ENCODE measurements at places on chromosomes 12 and 14. TPM values are rescaled to one million over a fixed set of nuclear protein-coding genes. Genes with fewer than 3 reads are reported as not detected.
A peak's percentile ranks its signal among the peaks of the same experiment; 100 is the strongest.

- H3K4me1 ChIP-seq: peaks cover 14% of the 10 kb centered on the region
- peaks cover 7% of the 10 kb centered on the region for H3K36me3 ChIP-seq
- no peak overlapping the region for H3K27ac ChIP-seq
- H3K27me3 ChIP-seq: peaks cover 3% of the 10 kb centered on the region
- no peak overlapping the region for H3K4me3 ChIP-seq
Observed at GRCh38 chr12:75705749-75706711, 194.6 kb upstream of the KRR1 start.

DNA sequence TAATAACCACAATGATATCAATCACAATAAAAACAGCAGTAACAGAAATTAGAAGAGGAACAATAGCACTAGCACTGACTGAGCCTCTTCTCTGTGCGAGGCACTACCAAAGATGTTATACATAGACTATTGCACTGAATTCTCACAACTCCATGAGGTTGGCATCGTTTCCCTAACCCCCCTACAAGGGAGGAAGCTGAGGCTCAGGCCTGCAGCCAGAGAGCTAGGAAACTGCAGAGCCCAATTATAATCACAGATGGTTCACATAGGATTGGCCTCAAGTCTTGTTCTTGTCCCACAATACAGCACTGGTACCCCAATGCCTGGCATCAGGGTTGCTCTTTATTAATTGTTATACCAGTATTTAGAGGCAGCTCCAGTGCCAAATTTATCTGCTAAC, 278.0 kb downstream of the CEP128 start:
- no peaks in the 10 kb centered on the region for H3K27me3 ChIP-seq
- no peak for DNase-seq
- H3K27ac ChIP-seq: no peak overlapping the region
- peaks cover 4% of the 10 kb centered on the region for H3K4me1 ChIP-seq

DNA sequence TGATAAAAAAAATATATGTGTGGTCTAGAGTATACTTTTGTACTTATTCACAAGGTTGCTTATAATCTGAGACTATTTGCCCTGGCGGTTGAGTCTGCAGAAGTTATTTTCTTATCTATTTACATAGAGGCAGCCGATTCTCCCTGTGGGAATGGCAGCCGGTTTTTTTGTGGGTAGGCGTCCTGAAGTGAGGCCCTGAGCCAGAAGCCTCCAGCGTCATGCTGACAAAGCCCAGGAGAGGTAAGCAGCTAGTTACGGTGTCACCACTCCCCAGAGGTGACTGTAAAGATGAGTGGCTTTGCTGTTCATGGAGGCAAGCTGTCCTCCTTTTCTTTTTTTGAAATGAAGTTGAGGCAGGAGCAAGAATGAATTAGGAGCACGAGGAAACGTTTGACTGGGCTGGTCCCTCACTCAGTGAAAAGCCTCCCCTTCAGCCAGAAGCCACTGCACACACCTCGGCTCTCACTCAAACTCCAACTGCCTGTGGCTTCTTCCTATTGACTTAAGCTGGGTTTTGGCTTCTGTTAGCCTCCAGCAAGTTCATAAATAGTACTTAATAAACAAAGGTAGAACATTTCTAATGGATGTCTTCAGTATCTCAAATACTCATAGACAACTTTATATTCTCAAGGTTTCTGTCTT, 21.5 kb downstream of the PAX9 start:
- H3K27ac ChIP-seq: no peak overlapping the region
- H3K27me3 ChIP-seq: peaks cover 7% of the 10 kb centered on the region
- H3K36me3 ChIP-seq: no peaks in the 10 kb centered on the region
- no peak for DNase-seq

DNA sequence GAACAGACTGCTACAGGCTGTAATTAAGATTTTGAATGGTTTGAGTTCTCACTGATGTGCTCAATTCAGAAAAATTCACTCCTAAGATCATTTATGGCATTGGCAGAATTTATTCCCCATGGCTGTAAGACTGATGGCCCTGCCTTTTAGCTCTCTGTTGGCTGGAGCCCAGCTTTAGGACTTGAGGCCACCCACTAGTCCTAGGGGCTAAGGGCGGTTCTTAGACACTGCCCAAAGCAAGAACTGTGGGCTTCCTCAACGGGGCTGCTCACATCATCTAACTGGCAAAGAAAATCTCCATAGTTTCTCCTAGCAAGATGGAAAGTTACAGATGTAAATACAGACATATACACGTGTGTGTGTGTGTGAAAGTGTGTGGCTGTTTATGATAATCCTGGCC, 3.4 kb upstream of the CCER1 start:
- H3K27ac ChIP-seq: no peak overlapping the region
- DNase-seq: no peak
- no peaks in the 10 kb centered on the region for H3K27me3 ChIP-seq
- no peaks in the 10 kb centered on the region for H3K36me3 ChIP-seq
- no peaks in the 10 kb centered on the region for H3K4me1 ChIP-seq
- no peak overlapping the region for H3K4me3 ChIP-seq

DNA sequence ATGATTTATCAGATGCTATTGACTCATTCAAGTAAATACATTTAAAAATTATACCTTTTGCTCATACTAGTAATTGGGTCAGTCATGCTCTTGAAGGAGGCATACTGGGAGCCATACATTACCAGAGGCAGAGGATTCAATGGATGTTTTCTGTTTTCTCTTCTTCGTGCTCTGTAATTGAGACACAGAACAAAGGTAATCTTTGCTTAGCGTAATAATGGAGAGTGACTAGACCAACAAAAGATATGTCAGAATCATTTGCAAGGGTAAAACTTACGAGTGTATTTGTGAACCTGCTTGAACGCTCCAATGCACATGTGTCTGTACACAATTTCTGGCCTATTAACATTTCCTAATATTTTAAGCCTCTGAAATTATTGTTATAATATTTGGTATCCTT, 296.4 kb downstream of the FOXG1 start:
- no peak for DNase-seq
- H3K36me3 ChIP-seq: no peaks in the 10 kb centered on the region
- no peak overlapping the region for H3K4me3 ChIP-seq
- H3K27me3 ChIP-seq: no peaks in the 10 kb centered on the region

- H3K27ac ChIP-seq: no peak overlapping the region
- no peaks in the 10 kb centered on the region for H3K27me3 ChIP-seq
- no peaks in the 10 kb centered on the region for H3K4me1 ChIP-seq
- no peak overlapping the region for H3K4me3 ChIP-seq
- no peak for DNase-seq
Observed at GRCh38 chr14:50447461-50447860, 50.8 kb upstream of the CDKL1 start.

The GNB3 gene
- 0.12 TPM for total RNA-seq

- H3K36me3 ChIP-seq: peaks cover 1% of the 10 kb centered on the region
- no peak overlapping the region for H3K27ac ChIP-seq
- H3K4me1 ChIP-seq: no peaks in the 10 kb centered on the region
- DNase-seq: no peak
- no peaks in the 10 kb centered on the region for H3K27me3 ChIP-seq
- no peak overlapping the region for H3K4me3 ChIP-seq
Observed at GRCh38 chr12:124318278-124319020, 23.6 kb downstream of the RFLNA start.

The AREL1 gene
- 44.2 TPM for total RNA-seq

DNA sequence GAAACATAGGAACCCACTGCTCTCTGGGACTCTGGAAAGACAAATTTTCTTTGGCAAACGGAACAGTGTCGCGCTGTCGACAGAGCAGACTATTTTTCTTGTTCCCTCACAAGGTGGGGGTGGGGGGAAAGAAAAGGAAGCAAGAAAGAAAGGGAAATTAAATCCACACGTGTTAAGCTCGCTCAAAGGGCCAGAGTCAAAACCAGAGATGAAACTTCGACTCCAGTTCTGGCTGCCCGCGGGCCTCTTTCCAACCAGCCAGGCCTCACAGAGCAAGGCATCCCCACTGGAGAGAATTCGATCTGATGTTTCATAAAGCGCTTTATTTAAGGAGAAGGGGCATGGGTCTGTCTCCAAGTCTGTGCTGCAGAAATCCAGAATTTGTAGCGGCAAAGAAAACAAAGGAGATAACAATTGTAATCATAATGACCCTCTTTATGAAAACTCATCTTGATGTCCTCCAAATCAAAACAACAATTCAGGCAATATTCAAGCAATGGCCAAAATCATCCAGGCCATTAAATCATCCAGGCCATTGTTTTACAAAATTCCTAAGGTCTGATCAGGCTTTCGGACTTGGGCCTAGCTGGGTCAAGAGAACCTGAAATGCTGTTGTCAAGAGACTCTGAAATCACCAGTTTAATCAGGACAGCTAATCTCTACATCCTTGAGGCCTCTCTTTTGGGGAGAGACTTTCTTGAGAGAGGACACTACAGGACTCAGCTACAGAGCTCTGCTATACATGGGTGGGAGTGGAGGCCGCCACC, 5.3 kb upstream of the TBX5 start:
- peaks cover 7% of the 10 kb centered on the region for H3K36me3 ChIP-seq
- peaks cover 88% of the 10 kb centered on the region for H3K27me3 ChIP-seq
- H3K27ac ChIP-seq: no peak overlapping the region
- no peak overlapping the region for H3K4me3 ChIP-seq
- no peaks in the 10 kb centered on the region for H3K4me1 ChIP-seq

The GLT8D2 gene
- 0.41 TPM for total RNA-seq

The WNT1 gene
- 1.2 TPM for total RNA-seq

- DNase-seq: no peak
- H3K27ac ChIP-seq: no peak overlapping the region
- H3K27me3 ChIP-seq: no peaks in the 10 kb centered on the region
- H3K4me1 ChIP-seq: no peaks in the 10 kb centered on the region
Observed at GRCh38 chr12:23493672-23494071, 455.8 kb downstream of the SOX5 start.

- peaks cover 92% of the 10 kb centered on the region for H3K4me1 ChIP-seq
- H3K27me3 ChIP-seq: no peaks in the 10 kb centered on the region
- no peak for DNase-seq
- peak overlapping the region; percentile 31 for H3K27ac ChIP-seq
- H3K36me3 ChIP-seq: peaks cover 39% of the 10 kb centered on the region
Observed at GRCh38 chr14:99214701-99215100, 57.3 kb downstream of the BCL11B start.

The FAM186B gene
- not detected for total RNA-seq

GRCh38 chr14:84646786-84647500, 883.0 kb upstream of the FLRT2 start:
- H3K4me3 ChIP-seq: no peak overlapping the region
- no peaks in the 10 kb centered on the region for H3K4me1 ChIP-seq
- no peak for DNase-seq
- no peaks in the 10 kb centered on the region for H3K27me3 ChIP-seq
